ENCODE measurements at places on chromosomes 12 and 14.
A peak's percentile ranks its signal among the peaks of the same experiment; 100 is the strongest.

DNA sequence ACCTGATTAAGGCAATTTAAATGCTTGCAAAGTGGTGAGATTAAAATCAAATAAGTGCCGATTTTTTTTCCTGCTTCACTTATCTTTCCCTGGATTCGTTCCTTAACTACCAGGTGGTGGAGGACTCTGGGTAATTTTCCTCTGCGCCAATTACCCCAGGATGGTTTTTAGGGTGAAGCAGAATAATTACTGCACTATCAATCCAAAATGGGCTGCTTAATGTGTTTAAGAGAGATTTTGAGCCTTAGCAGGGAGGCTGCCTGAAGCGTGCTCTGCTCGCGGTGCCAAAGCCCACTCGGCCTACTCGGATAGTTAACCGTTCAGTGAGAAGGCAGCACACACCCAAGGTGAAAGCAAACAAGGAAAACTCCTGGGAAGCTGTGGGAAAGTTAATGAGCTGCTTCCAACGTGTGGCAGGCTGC is 274.9 kb upstream of the LMO3 start:
- DNase-seq, result peak; percentile 62

DNA sequence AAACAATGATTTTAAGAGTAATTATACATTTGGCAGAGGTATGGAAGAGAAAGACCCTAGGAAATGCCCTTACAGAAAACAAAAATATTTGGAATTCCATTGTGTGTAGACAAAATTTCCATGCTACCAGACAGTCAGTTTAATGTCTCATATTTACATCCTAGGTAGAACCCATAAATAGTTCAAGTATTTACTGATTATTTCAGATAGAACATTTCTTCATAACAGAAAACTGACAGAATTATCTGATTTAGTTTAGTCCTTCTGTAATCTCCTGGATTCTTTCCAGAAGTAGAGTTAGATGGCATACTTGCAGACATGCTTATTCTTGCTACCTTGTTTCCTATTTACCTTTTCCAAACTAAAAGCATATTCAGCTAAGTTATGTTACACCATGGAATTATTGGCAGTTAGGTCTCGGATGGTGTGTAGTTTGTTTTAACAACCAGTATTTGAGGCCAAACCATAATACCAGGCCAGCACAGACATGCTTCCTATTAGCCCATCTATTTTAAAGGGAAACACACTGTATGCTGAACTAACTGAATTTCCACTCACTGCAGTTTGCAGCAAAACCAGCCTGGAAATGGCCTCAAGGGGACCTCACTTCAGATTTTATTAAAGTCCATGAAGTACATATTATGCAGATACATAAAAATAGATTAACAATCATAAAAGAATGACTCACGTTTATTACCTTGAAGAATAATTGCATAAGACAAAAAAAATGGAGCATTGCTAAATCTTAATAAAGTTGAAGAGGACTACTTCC is 126.6 kb upstream of the LRIG3 start:
- DNase-seq, result no peak

- DNase-seq, result no peak
Measured at GRCh38 chr12:131065801-131066200, 112.1 kb downstream of the ADGRD1 start.

DNA sequence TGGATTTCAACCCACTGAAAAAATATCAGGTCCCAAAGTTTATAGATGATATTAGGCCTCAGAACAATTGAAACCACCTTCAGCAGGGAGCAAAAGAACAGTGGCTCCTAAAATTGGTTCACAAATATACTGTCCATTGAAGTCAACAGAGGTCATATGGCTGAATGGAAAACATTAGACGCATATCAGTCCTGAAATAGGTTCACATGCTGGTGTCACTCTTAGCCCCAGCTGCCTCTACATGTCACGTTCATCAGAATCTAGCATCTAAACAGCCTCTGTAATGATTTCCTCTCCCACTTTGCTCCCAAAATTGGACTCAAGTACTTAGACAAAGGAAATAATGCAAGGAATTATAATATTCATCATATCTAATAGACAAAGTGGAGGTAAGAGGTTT is 8.7 kb downstream of the FLRT2 start:
- DNase-seq, result no peak

GRCh38 chr14:99138999-99139865 is 132.8 kb downstream of the BCL11B start:
- no peak for DNase-seq

GRCh38 chr12:112950701-112951100 is 12.4 kb downstream of the OAS3 start:
- DNase-seq, result no peak

DNA sequence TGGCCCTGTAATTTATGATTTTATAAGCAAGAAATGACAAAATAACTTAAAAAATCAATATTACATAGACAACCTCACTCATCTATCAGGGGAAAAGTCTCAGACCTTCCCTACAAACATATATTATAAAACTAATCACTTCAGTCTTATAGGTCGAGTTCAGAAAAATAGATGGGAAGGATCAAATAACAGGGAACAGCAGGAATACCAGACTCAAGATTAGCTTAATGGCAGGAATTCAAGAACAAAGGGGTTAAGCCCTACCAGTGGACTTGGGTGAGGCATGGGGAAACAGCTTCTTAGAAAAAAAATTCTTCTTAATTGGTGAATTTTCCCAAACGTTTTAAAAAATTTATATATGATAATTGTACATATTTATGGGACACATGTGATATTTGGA is 51.6 kb upstream of the CRY1 start:
- no peak for DNase-seq

- DNase-seq, result no peak
Measured at GRCh38 chr14:68711561-68712309, 81.1 kb downstream of the ZFP36L1 start.

DNA sequence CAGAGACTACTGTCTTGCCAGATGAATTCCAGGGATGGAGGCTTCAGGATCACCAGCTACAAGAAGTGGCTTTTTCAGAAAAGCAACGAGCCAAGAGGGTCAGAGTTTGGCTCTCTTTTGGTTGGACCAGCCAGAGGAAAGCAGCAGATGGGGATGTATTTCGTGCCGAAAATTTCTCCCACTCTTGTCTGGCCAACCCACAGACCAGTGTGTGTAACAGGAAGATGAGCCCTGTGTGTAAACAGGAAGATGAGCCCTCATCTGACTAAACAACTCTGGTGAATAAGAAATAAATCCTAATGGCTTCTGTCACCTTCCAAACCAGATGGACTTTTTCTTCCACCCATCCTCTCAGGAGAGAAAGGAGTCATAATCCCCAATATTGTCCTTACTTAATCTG is 13.1 kb downstream of the GPR68 start:
- no peak for DNase-seq

Data from NCI-H1436 treated with DMSO at 0.1 percent for 48 hours (cell line).